ENCODE measurements at places on chromosomes 11 and 22.

- DNase-seq: no peak
These were observed 64.1 kb upstream of the WNT11 start for GRCh38 chr11:76270389-76270788.

- no peak for DNase-seq
These were observed 48.0 kb downstream of the TIMP3 start for GRCh38 chr22:32849501-32849900.

- DNase-seq: no peak
These were observed 23.8 kb downstream of the TRMU start for GRCh38 chr22:46359362-46359761.

DNA sequence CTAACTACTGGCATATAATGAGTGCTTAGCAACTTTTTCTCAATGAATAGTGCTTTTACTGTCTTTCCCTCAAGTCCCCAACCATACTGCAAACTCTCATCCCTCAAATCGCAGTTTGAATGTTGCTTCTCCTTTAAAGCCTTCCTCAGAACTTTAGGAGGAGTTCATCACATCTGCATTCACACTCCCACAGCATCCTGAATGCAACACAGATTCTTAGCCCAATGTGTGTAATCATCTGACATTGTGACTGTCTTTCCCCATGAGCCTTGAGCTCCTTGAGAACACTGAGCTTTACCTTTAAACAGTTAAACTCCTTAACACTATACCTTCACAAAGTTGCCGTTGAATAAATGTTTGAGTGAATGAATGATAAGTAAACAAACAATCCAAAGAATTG is 81.7 kb upstream of the FAM181B start:
- no peak for DNase-seq

DNA sequence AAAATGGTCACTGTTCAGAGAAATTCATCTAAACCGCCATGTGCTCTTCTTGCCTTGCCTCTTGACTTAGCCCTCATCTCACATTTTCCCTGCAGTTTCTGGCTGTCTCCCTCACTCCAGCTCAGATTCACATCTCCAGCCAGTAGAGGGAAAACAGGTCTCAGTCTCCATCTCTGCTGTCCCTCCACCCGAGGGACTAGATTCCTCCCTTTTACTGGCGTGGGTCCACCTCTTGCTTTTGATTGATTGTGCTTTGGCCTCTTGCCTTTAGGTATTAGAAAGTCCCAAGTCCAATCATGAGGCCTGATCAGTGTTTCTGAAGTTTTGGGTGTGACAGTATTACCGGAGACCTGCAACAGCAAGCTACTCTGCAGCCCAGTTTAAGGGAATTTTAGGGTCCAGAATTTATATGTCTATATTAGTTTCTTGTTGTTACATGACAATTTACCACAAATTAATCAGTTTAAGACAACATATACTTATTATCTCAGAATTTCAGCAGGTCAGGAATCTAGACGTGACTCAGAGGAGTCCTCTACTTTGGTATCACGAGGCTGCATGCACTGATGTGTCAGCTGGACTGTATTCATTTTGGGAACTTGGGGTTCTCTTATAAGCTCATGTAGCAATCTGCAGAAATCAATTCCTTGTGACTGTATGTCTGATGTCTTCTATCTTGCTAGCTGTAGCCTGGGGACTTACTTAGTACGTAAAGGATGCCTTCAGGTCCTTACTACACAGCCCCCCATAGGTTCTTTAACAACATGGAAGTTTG is 805.2 kb upstream of the CCDC90B start:
- no peak for DNase-seq

DNA sequence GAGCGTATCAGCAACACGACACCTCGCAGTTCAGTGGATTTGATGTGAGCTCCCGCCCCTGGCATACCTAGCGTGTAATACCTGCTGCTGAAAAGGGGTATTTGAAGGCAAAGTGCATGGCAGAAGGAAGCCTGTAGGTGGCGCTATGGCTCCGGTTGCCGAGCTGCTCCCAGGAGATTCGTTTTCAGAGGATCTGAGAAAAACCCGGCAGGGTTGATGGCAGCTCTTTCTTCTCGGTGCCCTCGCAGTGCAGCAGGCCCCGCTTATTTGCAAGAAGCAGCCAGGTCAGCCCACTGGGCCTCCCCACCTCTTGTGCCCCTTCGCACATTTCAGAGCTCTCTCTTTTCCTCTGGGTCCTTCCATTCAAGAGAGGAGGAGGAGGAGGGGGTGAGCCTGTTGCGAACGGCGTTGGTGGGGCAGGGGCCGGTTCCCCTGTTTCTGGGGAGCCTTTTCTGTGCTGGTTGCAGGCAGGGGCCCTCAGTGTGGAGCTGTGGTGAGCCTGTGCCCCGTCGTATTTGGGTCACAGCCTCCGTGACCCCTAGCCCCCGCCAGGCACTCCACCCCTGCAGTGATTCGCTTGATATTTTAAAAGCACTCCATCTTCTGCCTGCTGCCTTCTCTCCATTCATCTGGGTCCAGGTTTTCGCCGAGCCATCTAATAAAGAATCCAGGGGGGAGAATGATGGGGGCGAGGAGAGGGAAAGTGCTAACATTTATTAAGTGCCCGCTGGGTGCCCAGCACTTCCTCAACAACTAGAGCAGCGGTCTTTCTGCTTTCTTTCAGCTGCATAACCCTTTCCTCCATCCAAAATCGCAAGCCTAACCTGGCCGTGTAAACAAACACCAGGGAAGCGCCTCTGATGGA is 85.3 kb upstream of the SYT13 start:
- peak; percentile 64 for DNase-seq

- DNase-seq: no peak
These were observed 23.1 kb upstream of the EFCAB6 start for GRCh38 chr22:43835166-43835565.

GRCh38 chr11:85735876-85736460 is 50.0 kb upstream of the CCDC89 start:
- DNase-seq: no peak

DNA sequence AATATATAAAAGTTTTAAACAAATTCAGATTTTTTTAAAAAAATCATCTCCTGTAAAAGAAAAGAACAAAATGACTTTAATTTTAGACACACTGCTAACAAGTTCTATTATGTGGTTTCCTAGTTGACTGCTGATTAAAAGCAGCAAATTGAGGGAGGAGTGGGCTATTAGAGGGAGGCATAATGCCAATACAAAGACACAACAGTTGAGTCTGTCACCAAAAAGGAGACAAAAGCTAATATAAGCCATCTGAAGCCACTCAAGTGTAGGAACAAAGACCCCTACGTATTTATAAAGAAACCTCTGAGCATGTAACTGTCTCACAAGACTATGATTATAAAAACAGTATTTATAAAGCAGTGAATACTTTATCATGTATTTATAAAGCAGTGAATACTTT is 28.6 kb downstream of the TMEM123 start:
- DNase-seq: no peak

DNA sequence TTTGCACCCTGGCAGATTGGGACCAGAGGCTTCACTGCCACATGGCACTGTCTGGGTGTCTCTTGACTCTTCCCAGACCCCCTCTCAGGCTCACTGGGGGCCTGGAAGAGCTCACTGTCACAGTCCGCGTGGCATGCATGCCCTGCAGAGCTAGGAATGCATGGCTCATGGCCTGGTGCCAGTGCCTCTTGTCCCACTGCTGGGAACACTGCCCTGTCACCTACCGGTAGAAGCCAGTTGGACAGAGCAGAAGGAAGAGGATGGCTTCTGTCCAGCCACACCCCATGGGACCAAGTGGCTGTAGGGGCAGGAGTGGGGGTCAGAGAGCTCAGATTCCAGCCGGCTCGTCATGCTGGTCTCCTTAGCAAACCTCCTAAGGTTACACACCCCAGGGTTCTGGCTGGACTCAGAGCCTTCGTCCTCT is 29.7 kb downstream of the MB start:
- no peak for DNase-seq

- DNase-seq: peak; percentile 77
These were observed 6.8 kb upstream of the CDKN1C start for GRCh38 chr11:2892215-2892966.

DNA sequence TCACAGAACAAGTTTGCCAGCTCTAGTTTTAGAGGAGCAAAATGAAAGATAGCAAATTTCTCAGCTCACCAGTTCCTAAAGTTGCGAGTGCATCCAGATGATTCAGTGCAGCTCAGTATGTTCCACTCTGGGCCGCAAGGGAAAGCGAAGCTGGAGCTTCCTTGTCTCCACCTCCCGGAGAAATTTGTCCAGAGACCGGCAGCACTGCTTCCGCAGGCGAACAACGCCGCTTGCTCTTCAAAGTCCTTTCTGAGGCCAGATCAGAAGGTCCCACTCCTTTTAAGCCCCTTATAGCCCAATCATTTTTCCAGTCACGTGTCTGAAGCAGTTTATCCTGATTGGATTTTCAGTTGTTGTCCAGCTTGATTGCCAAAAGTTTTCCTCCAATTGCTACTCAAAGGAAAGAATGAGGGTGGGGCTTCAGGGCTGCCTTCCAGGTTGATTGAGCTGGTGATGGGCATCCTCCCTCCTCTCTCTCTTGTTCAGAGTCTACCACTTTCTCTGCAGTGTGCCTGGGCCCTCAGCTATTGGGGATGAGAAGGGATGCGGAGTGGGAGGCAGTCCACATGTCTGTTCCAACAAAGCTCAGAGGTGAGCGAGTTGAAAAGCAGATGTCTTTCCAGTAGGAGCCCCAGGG is at the start of gene ZNF280A:
TSS of gene ZNF280A (minus strand) at position 251 of the 637 bp plus-strand sequence. CDS start 4,640 bp downstream, outside the sequence.
- no peak for DNase-seq

GRCh38 chr11:45997599-45997998 is 75.1 kb downstream of the LARGE2 start:
- no peak for DNase-seq

GRCh38 chr22:50035131-50035881 is 22.7 kb upstream of the IL17REL start:
- no peak for DNase-seq

- no peak for DNase-seq
These were observed 465.3 kb upstream of the ARHGAP42 start for GRCh38 chr11:100221791-100222190.

- DNase-seq: peak; percentile 75
These were observed 5.7 kb downstream of the CDCA5 start for GRCh38 chr11:65078151-65078550.

GRCh38 chr11:43582024-43582862 is 98.3 kb upstream of the HSD17B12 start:
- DNase-seq: no peak

GRCh38 chr22:42368379-42369249 is 63.6 kb downstream of the NFAM1 start:
- DNase-seq: peak; percentile 36

DNA sequence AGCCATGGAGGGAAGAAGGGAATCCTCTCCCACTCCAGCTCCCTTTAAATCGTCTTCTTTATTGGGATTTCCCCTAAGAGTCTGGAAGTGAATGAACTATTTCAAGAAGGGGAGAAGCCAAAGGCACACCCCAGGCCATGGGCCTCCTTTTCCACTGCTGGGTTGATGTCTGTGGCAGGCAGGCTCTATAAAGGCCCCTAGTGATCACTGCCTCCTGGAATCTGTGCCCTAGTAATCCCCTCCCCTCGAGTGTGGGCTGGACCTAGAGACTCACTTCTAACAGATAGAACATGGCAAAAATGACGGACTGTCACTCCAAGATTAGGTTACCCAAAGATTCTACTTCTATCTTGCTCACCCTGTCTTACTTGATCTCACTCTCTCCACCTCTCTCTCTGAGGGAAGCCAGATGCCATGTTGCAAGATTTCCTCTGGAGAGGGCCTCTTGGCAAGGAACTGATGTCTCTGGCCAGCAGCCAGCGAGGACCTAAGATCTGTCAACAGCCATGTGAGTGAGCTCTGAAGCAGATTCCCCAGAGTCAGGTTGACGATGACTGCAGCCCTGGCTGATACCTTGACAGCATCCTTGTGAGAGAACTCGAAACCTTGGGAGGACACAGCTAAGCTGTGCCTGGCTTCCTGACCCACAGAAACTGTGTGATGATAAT is 444.8 kb downstream of the SOX6 start:
- DNase-seq: no peak

DNA sequence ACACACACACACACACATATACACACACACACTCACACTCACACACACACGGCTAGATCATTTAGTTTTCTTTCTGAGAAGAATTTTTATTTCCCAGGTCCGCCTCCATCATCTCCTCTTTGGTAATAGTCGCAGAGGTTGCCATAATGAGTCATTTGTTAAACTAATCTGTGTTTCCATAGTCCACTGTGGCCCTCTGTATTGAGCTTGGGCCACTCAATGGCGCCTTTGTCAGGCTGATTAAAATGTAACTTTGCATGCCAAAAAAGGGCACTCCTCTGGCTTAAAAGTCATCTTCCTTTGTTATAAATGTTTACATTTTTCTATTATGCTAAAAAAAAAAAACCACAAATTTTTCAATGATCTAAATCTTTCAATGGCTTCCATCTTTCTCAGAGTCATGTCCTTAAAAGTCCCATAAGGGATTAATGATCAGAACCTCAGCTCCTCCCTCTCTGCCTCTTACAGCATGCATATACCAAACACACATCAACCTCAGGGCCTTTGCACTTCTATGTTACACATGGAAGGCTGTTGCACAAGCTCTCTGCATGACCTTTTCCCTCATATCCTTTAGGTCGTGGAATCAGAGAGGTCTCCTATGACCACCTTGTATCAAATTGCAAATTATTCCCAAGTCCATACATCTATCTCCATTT is 35.3 kb downstream of the EHF start:
- no peak for DNase-seq

GRCh38 chr11:5004424-5005274 is 10.0 kb downstream of the OR51L1 start:
- DNase-seq: no peak

DNA sequence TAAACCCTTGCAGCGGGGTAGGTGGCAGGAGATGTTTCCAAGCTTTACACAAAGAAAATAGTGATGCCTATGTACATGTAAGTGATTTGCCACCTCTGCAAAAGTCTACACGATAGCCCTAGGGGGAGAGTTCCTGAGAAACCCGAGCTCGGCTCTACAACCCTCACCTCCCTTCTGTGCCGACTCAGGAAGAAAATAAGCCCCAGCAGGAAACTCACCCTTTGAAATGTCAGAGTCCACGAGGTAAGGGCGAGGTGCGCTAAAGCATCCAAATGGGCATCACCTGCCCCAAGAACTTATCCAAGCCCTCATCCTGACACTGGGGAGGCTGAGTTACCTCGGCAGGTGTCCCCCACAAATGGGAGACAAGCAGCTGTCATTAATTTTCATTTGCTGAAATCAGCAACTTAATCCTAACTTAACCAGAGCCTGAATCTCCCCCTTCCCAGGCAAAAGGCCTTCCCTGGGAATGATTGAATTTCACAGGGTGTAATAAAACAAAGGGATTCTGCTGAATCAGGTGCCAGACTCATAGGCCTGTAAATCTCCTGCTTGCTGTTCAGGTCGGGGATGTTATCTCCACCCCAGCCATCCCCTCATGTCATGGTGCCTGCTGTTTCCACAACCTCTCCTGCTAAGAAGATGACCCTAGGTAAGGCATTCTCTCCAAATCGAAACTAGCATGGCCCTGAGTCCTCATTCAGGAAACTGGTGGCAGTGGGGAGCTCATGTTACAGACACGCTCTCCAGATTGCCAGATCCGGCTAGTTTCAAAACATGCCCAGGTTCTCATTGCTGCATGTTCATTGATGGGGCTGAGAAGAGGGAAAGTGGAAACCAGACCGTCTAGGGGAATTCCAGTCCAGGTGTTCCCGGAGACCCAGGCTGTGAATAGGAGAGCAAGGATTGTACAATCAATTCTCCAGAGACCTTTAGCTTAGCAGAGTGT is 105.3 kb upstream of the KIRREL3 start:
- no peak for DNase-seq

All from stimulated activated CD4-positive, alpha-beta T cell treated with anti-CD3 and anti-CD28 coated beads, Interleukin-2, amount 100 ng/mL, for 24 hours (primary cell).